ENCODE measurements at places on chromosomes 12 and 14. TPM values are rescaled to one million over a fixed set of nuclear protein-coding genes. Genes with fewer than 3 reads are reported as not detected.

HOXC12 gene
- not detected for polyA plus RNA-seq

PTGER2 gene
- not detected for polyA plus RNA-seq

CLEC6A gene
- not detected for polyA plus RNA-seq

GSG1 gene
- 2.9 TPM for polyA plus RNA-seq

HOXC9 gene
- polyA plus RNA-seq: not detected

BCL7A gene
- polyA plus RNA-seq: 4.0 TPM

IL26 gene
- polyA plus RNA-seq: not detected

ARMH4 gene
- polyA plus RNA-seq: 177 TPM

TAS2R42 gene
- polyA plus RNA-seq: not detected

SMARCC2 gene
- polyA plus RNA-seq: 52.8 TPM

CDKN1B gene
- 27.5 TPM for polyA plus RNA-seq

NDRG2 gene
- polyA plus RNA-seq: 35.9 TPM

STYK1 gene
- polyA plus RNA-seq: not detected

GLIPR1L2 gene
- 10.5 TPM for polyA plus RNA-seq

FAM90A1 gene
- not detected for polyA plus RNA-seq

DBX2 gene
- 0.19 TPM for polyA plus RNA-seq

AREL1 gene
- 13.5 TPM for polyA plus RNA-seq

PAX9 gene
- polyA plus RNA-seq: not detected

AKAP5 gene
- polyA plus RNA-seq: 0.28 TPM

NYNRIN gene
- 0.05 TPM for polyA plus RNA-seq

ABCB9 gene
- 3.0 TPM for polyA plus RNA-seq

METTL3 gene
- 30.6 TPM for polyA plus RNA-seq

GLIPR1L1 gene
- 4.4 TPM for polyA plus RNA-seq

LALBA gene
- not detected for polyA plus RNA-seq

LRCOL1 gene
- not detected for polyA plus RNA-seq

FGD6 gene
- 1.1 TPM for polyA plus RNA-seq

EML5 gene
- polyA plus RNA-seq: 1.4 TPM

ERGIC2 gene
- polyA plus RNA-seq: 452 TPM

TSHR gene
- 2.9 TPM for polyA plus RNA-seq

RNASE11 gene
- not detected for polyA plus RNA-seq

POTEG gene
- not detected for polyA plus RNA-seq

ADAMTS20 gene
- polyA plus RNA-seq: not detected

ZNF641 gene
- polyA plus RNA-seq: 4.8 TPM

USP44 gene
- 2.6 TPM for polyA plus RNA-seq

PSME2 gene
- polyA plus RNA-seq: 133 TPM

NR2C1 gene
- polyA plus RNA-seq: 53.5 TPM

SENP1 gene
- 1.3 TPM for polyA plus RNA-seq

PROX2 gene
- polyA plus RNA-seq: 0.18 TPM

PKP2 gene
- polyA plus RNA-seq: 0.48 TPM

NKX2-1 gene
- polyA plus RNA-seq: not detected

OVCH1 gene
- polyA plus RNA-seq: 3.0 TPM

KRT6A gene
- not detected for polyA plus RNA-seq

LRR1 gene
- 5.0 TPM for polyA plus RNA-seq

KRT79 gene
- 0.81 TPM for polyA plus RNA-seq

TAS2R19 gene
- 2.3 TPM for polyA plus RNA-seq

HHIPL1 gene
- 1.2 TPM for polyA plus RNA-seq

GAS2L3 gene
- 2.9 TPM for polyA plus RNA-seq

RPL10L gene
- not detected for polyA plus RNA-seq

SERPINA1 gene
- not detected for polyA plus RNA-seq

PLEKHD1 gene
- 46.0 TPM for polyA plus RNA-seq

KLHL33 gene
- polyA plus RNA-seq: 0.16 TPM
